ENCODE measurements at places on chromosomes 7 and 10.

GRCh38 chr10:122363722-122364463 is 10.6 kb upstream of the PLEKHA1 start:
- DNase-seq: no peak

DNA sequence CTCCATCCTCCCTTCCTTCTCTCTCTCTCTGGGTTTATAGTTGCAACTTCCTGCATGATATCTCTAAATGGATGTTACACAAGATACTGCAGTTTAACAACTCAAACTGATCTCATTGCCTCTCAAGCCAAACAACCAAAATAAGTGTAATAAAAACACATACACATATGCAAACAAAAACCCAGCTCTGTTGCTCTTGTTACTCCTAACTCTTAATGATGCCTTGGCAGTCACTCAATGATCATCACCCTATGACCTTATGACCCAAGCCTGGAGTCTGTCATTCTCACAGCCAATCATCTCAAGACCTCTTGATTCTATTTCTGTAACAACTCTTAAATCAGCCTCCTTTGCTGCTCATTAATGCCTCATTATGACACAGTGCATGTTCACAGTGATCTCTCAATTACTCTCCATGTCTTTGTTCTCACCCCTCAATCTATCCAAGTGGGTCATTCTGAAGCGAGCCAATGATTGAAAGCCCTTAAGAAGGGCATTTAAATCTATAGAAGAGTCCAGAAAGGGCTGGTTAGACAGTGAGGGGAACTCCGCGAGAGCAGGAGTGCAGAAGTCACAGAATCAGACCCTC is 210.9 kb downstream of the INHBA start:
- no peak for DNase-seq

DNA sequence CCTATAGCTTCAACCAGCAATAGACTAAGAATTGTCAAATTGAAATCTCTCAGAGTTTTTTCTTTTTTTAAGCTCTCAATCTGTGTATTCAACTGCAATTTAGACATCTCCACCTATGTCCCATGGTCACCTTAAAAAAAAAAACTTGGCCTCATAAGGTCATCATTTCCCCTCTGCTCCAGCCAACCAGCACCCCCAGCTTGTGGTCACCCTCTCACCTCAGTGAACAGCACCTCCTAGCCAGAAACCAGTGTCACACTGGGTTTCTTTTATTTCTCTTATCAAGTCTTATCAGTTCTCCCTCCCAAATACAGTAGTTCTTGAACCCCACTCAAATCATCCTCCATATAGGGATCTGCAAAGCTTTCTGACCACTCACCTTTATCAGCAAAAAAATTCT is 4.0 kb downstream of the ITGB1 start:
- no peak for DNase-seq

- no peak for DNase-seq
These were observed 987.9 kb downstream of the CCSER2 start for GRCh38 chr10:85316276-85316675.

- DNase-seq: no peak
These were observed 6.0 kb downstream of the ASB4 start for GRCh38 chr7:95491634-95492314.

DNA sequence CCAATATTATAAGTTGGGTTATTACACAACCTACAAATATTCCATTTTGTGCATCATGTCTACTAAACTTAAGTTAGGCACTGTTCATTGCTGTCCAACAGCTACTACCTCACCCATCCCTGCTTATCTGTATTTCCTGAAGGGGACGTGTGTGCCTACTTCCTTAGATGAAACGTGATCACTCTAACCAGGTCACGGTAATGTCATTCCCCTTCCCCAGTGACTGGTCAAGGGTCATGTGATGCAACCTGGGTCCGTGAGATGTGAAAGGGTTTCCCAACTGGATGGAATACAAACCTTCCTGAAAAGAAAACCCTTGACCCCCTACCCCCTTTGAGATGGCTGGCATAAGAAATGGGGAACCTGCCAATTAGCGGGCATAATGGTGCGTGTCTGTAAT is 1.6 kb upstream of the NSMCE4A start:
- DNase-seq: no peak

GRCh38 chr10:71517298-71518169 is 120.8 kb downstream of the CDH23 start:
- no peak for DNase-seq

DNA sequence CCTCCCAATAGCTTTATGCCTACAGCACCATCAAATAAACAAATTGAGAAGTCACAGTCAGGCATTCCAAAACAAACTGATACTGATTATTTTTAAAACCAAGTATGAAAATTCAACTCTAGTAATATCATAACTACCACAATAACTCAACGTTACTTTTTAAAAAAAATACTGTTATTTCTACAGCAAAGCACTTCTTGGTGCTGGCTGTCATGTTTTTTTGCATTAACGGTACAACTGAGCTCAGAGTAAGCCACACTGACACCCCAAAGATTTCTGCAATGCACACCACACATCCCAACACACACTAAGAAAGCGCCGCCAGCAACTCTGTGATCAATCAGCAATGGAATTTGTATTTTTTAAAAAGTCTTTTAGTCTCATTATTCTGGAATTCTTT is 113.6 kb downstream of the RNF32 start:
- no peak for DNase-seq

- DNase-seq: no peak
These were observed 774.0 kb downstream of the DNAJB9 start for GRCh38 chr7:109343678-109344077.

- DNase-seq: no peak
These were observed 80.9 kb downstream of the LRRC17 start for GRCh38 chr7:102993718-102994029.

- no peak for DNase-seq
These were observed 10.6 kb downstream of the BEND7 start for GRCh38 chr10:13518076-13518692.

DNA sequence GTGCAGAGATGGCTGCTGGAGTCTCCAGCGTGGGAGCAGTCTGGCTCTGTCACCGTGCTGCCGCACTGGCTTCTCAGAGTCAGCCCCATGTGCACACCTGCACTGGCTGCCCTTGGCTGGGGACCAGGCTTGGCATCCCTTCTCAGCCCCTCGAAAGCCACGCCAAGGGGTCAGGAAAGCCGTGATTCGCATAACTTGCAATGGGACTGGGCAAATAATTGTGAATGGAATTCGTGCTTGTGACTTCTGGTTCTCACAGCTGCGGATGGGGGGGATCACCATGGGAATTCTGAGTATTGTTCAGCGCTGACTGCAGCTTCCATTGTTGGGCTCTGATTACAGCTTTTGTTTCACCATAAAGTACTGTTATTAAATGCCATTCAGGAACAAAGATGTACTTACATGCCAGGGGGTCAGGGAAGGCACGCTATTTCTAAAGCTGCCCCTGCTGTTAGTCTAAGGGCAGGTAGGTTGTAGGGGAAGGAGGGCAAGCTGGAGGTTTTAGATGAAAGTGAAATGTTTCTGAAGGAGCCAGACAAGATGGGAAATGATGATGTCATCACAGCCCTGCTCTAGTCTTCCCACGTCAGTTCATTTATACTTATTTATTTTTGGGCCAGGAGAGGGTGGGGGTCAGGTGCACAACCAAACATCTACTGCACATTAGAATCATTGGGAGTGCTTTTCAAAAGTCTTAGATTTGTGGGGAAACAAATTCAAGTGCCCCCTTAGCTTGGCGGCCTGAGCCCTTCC is 5.8 kb upstream of the PLEKHA1 start:
- DNase-seq: no peak

- DNase-seq: no peak
These were observed 146.5 kb downstream of the SFMBT2 start for GRCh38 chr10:7264313-7264756.

GRCh38 chr7:100401811-100402210 is 26.7 kb downstream of the ZCWPW1 start:
- no peak for DNase-seq

DNA sequence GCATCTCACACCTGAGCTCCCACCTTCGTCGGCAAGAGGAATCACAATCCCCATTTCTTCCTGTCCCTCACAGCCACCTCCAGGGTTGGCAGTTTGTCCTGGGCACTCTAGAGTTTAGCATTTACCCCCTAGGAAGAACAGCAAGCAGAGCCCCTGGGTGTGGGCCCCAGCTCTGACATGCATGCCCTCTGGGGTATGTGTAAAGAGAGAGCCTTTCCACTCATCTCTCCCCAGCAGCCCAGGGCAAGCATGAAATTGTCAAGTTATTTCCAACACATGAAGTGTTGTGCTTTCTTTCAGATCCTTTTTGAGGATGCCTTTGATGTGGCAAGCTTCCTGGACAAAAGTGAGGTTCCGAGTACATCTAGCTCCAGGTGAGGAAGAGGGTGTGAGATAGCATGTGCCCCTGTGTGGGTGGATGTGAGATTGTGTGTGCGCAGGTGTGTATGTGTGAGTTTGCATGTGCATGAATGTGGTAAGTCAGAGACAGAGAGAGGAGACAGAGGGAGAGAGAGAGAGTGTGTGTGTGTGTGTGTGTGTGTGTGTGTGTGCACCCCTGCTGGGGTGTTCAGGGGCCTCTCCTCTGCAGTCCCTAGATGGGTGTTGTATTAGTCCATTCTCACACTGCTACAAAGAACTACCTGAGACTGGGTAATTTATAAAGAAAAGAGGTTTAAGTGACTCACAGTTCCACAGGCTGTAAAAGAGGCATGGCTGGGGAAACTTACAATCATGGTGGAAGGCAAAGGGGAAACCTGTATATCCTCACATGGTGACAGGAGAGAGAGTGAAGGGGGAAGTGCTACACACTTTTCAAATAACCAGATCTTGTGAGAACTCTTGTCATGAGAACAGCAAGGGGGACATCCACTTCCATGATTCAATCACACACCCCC is 18.1 kb downstream of the STRA8 start:
- DNase-seq: no peak

- DNase-seq: no peak
These were observed 18.9 kb upstream of the ZNF138 start for GRCh38 chr7:64775289-64775688.

DNA sequence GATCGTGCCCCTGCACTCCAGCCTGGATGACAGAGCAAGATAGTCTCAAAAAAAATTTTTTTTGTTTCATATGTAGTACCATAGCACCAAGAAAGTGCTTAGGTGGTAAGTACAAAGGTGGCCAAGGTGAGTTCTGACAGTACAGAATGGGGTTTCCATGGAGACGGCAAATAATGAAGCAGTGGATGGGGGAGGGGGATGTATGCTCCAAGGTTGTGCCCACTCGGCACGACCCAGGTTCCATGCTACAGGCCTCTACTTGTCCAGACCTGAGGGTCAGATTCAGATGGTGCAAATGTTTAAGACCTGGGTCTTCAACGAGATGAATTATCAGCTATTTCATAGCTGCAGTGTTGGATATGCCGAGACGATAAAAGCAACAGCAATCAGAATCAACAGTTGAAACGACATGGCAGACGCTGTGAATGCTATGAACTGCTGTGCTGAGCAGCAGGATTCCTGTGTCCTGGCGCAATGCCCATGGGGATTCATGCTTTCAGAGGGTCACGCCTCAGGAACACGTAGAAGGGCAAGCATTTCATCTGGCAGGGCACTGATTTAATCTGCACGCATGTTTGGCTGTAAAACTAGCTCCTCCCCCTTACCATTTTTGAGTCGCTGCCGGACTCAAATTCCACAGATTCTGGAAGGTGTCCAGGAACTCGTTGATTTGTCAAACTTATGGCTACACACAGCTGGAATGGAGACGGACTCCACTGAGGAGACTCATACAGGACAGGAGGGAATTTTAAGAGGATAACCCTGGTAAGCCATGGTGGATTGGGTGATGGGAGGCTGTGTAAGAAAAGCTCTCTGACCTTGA is 256.5 kb downstream of the FRMD4A start:
- DNase-seq: no peak

GRCh38 chr7:46756996-46757395 is 824.9 kb downstream of the TNS3 start:
- no peak for DNase-seq

GRCh38 chr10:36789974-36790373 is 335.4 kb upstream of the ANKRD30A start:
- DNase-seq: no peak

- no peak for DNase-seq
These were observed 13.6 kb upstream of the GPNMB start for GRCh38 chr7:23232966-23233365.

GRCh38 chr10:102112210-102112817 is 7.9 kb downstream of the LDB1 start:
- no peak for DNase-seq

- no peak for DNase-seq
These were observed 7.0 kb downstream of the FAM221A start for GRCh38 chr7:23687011-23687410.

Data from stimulated activated CD4-positive, alpha-beta T cell treated with anti-CD3 and anti-CD28 coated beads, Interleukin-4, amount 100 ng/mL, for 24 hours (primary cell).